ENCODE measurements at places on chromosomes 4 and X. TPM values are rescaled to one million over a fixed set of nuclear protein-coding genes. Genes with fewer than 3 reads are reported as not detected.

The TRPC5OS gene
- not detected for total RNA-seq

The PCSK1N gene
- 0.53 TPM for total RNA-seq

The ADRA2C gene
- total RNA-seq, result 0.10 TPM

The NEUROG2 gene
- not detected for total RNA-seq

The PGAM4 gene
- total RNA-seq, result not detected

The MTMR8 gene
- 1.2 TPM for total RNA-seq

The INTS12 gene
- total RNA-seq, result 21.8 TPM

The TMPRSS11E gene
- total RNA-seq, result 0.11 TPM

The FMR1NB gene
- total RNA-seq, result not detected

The LANCL3 gene
- 1.3 TPM for total RNA-seq

The RLIM gene
- 37.0 TPM for total RNA-seq

The SRPK3 gene
- 0.04 TPM for total RNA-seq

The ASB12 gene
- not detected for total RNA-seq

The LGI2 gene
- total RNA-seq, result not detected

The TGIF2LX gene
- total RNA-seq, result not detected

The UGT2B11 gene
- not detected for total RNA-seq

- DNase-seq, result no peak
Observed at GRCh38 chr4:8616831-8617230, 24.3 kb downstream of the CPZ start.

DNA sequence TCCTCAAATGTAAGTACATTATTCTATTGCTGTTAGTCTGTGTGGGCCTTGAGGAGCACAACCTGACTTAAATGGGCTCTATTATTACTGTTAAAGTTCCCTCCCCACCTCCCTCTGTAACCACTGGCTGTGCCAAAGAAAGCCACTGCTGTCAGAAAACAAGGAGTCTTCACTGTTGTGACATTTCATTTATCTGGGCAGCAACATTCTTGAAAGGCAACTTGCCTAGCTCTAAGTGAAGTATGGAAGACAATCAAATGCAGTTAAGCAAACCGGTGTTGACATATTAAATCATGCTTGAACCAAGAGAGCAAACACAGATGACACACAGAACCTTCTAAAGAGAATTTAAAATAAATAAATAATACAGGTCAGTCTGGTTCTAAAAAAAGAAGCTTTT is 81.0 kb downstream of the EPHA5 start:
- no peak for DNase-seq

DNA sequence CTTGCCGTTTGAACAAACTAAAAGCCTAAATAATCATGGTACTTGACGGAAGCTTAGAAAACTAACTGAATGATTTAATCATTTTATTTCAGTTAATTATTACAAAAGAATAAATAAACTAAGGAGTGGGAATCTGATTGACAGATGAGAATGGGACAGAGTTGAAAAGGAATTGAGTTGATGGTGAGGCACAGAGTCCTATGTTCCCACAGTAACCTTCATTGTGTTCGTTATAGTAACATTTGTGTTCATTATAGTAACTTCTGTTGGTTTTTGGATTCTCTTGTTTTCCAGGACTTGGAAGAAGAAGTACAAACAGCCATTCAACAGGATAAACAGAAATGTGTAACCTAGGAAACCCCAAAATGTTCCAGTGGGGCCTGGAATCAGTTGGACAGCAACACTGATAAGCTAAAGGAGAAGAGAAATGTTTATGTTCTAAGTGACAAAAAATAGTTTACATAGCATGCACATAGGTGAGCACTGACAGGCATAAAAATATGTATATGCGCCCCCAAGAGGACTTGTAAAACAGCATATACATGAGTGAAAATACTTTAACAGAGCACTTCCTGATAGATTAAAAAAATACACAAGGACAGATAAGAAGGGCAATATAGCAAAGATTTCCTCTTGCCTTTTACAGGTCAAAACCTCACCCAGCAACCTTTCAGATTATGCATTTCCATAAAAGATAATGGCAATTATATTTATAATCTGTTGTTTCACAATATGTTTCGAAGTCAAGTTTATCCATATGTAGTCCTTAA is 218.6 kb upstream of the HTR2C start:
- no peak for DNase-seq

GRCh38 chr4:86679441-86679840 is 85.3 kb downstream of the PTPN13 start:
- no peak for DNase-seq

- no peak for DNase-seq
Observed at GRCh38 chr4:55241461-55241860, 104.6 kb upstream of the SRD5A3 start.

DNA sequence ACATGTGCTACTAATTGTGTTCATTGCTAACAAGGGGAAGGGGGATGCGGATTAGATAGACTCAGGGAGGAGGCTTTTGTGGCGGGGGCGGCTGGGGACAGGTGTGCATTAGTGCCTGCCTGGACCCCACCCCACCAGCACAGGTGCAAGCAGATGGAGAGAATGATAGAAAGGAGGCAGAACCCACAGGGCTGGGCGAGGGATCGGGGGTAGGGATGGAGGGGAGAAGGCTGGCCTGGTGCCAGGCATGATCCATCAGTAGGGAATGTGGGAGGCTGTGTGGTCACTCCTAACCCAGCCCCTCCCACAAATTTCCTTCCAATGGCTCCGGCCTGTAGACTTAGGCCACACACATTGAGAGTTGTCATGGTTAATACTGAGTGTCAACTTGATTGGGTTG is 30.5 kb upstream of the CRMP1 start:
- no peak for DNase-seq

DNA sequence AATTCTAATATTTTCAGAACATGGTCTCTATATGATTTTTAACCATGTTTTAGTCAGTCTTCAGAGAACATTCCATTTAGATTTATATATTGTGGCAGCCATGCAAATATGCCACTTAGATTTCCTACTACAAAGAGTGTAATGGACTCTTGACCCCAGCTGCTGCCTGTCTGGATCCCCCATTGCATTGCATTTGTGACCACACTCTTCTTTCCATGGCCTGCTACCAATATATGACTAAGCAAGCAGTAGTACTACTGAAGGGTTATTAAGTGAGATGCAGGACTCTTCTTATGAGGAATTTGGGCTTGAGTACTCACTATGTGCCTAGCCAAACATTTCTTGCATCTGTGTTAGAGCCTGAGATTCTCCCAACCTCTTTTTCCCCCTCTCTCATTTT is 306.8 kb downstream of the PDHA2 start:
- no peak for DNase-seq

DNA sequence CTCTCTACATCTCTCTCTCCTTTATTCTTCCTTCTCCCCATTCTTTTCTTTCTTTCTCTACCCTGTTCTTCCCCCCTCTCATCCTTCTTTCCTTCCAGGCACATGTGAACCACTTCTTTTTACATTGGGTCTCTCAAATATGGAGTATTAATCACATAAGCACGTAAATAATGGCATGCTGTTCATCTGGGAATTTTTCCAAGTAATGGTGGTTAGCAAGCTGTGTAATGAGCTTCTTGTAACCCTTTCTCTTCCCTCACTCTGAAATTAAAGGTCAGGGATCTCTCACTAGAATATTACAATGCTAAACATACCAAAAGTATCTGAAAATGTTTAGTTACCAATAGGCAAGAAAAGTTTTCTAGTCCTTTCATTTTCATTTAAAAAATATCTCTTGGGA is 239.9 kb upstream of the TEX13A start:
- no peak for DNase-seq

DNA sequence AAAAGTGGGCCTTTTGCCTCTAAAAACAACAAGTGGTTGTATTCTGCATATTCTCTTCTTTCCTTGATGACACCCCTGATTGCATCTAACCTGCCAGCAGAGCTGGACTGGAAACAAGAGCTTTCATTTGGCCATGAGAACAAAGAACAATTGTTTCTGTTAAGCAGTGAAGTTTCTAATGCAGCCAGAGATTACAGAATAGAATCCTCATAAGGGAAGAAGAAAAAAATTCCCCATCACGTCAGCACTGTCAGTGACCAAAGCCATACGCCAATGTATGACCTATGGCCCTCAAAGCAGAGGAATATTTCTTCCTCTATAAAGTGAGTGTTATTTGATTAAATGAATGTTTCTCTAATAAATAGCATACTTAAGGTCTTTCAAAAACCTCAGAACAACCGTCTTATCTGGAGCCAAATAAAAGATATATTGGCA is 529.1 kb upstream of the INTU start:
- DNase-seq, result no peak

GRCh38 chrX:100745806-100746537 is 14.1 kb upstream of the SYTL4 start:
- no peak for DNase-seq

DNA sequence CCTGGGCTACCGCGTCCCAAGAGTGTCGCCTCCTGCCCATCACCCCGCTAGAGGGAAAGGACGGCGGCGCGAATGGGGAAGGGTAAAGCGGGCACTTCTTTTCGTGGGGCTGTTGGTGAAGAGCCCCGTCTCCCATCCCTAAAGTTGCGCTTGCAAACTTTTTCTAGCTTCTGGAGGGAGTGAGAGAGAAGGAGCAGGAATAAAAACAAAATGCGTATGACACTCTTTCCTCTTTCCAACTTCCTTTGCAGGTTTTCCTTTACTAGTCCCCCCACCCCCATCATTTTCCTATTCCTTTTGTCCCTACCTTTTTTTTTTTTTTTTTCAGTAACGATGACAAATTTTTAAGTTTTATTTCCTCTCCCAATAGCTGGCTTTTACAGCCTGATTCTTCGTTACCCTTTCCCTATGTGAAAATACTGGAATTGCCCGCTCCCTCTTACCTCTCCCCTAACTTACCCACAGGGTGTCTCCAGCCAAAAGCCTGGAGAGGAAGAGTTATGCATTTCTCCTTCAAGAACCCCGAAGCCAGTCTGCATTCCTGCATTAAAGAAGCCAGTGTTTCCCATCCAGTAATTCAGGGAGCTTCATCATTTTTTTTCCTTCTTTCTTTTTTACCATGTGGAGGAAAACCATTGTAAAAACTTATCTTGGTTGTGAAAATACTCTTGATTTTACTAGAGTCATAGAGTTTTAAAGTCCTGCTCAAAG is 613 bp upstream of the ARSJ start:
- DNase-seq, result no peak

- DNase-seq, result no peak
Observed at GRCh38 chr4:174216799-174217272, 66.6 kb downstream of the FBXO8 start.

DNA sequence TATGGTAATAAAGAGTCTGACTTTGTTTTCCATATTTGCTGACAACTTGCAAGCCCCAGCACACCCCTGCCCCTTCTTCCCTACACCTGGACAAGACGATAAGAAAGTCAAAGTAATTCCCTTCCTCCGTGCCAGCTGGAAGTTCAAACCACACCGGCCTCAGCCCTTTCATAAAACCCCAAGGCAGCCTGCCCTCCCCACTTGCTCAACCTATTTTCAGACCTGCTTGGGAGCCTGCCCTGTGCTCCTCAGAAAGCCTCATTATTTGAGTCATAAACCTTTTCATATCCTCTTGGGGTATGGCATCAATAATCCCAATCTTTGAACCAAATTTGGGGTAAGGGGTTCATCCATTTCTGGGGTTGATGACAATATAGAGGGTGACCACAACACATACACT is 29.5 kb downstream of the NIPAL1 start:
- no peak for DNase-seq

DNA sequence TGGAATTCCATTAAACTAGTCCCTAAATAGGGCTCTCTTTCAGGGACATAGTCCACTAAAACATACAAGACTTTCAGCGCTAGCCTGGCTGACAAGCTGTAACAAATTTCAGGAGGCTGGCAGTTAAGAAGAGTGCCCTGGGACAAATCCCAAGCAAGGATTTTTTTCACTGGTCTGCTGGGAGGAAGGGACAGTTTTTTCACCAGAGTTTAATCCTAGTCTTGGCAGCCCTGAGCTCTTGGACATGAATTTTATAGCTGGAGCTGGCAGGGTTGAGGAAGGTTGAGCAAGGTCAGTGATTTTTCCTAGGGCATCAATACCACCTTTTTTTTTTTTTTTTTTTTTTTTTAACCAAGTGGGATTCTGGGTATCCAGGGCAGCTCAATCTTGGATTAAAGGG is 184.4 kb downstream of the SH2D1A start:
- no peak for DNase-seq

- DNase-seq, result no peak
Observed at GRCh38 chrX:38768079-38768478, 33.2 kb upstream of the MID1IP1 start.

DNA sequence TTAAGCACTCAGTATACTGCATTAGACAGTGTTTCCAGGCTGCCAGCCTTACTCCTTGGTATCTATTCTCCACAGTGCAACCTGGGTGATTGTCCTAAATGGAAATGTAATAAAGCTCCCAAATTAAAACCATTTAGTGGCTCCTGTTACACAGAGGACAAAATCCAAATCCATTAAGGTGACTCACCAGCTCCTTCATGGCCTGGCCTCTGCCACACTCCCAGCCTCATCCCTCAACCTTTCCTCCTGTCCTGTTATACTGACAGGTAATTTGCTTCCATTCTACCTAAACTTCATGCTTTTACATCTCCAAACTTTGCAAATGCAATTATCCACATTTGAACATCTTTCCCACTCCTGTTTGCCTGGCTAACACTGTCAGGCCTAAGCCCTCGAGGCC is 140.3 kb downstream of the INPP4B start:
- DNase-seq, result no peak

DNA sequence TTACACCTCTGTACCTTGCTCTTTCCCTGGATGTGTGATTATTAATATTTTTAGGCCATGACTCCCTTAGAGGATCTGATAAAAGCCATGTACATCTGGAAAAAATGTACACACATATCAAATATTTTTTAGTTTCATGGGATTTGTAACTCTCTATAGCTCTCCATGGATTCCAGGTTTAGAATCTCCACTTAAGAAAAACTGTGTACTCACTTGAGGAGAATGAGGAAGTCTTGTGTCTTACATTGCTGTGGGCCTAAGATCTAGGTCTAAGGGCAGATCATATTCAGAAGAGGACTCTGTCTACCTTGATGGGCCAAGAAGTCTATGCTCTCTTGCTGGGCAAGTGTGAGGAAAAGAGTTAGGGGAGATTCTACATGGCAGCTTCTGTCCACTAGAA is 98.0 kb downstream of the RRAGB start:
- DNase-seq, result no peak

- no peak for DNase-seq
Observed at GRCh38 chr4:81523672-81524327, 52.1 kb upstream of the RASGEF1B start.

DNA sequence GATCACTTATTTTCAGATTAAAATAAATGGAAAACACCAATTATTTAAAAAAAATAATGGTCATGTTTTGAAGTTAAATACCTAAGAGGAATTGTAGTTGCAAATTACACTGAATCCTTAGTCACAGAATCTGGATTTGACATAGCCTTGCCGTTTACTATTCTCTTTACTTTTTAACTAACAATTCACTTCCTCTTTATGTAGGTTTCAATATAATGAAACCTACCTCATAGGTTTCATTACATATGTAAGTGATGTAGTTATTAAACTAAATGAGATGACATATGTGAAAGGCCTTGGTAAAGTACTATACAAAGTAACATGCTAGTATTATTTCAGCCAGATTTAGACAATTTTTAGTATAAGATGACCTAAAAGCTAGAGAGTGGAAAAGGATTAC is 6.5 kb downstream of the SPP1 start:
- DNase-seq, result no peak

Data from foreskin keratinocyte (primary cell).